ENCODE measurements at places on chromosomes 5 and 9. TPM values are rescaled to one million over a fixed set of nuclear protein-coding genes. Genes with fewer than 3 reads are reported as not detected.

The CCL27 gene
- total RNA-seq: not detected

DNA sequence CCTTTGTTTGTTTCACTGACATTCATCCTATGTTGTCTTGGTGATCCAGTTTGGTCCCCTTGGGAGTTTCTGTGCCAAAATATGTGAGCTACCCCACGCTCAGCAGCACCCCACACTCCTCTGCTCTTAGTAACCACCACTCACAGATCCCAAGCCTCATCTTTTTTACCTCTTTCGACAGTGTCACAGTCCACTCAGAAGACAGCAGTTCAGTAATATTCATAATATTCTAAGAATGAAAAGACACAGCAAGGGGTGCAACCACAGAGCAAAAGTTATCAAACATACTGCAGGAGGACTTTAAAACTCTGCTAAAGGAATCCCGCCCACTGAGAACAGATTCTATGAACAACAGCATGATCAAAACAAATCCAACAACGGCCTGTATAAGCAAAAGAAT lies 28.2 kb downstream of the RNF130 start:
- H3K27me3 ChIP-seq: no peaks in the 10 kb centered on the region
- H3K4me3 ChIP-seq: no peak overlapping the region
- no peak overlapping the region for H3K27ac ChIP-seq
- H3K36me3 ChIP-seq: no peaks in the 10 kb centered on the region

DNA sequence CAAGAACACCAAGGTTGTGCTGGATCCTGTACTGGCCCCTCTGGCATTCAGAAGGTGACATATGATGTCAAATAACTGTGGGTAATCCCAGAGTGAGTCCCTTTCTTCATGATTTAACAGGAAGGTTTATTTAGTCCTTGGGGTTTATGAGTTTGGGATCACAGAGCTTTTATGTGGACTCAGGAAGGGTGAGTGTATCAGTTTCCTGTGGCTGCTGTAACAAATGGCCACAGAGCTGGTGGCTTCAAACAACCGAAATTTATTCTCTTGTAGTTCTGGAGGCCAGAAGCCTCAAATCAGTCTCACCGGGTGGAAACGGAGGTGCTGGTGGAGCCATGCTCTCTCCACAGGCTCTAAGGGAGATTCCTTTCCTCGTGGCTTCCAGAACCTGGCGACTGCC lies 157.7 kb downstream of the MELK start:
- no peak for DNase-seq
- H3K4me3 ChIP-seq: no peak overlapping the region
- H3K27me3 ChIP-seq: no peaks in the 10 kb centered on the region
- no peak overlapping the region for H3K27ac ChIP-seq
- H3K36me3 ChIP-seq: no peaks in the 10 kb centered on the region
- no peaks in the 10 kb centered on the region for H3K4me1 ChIP-seq

GRCh38 chr9:133786907-133787753 lies 49.0 kb upstream of the SARDH start:
- no peaks in the 10 kb centered on the region for H3K4me1 ChIP-seq
- no peaks in the 10 kb centered on the region for H3K27me3 ChIP-seq
- no peak overlapping the region for H3K27ac ChIP-seq
- H3K36me3 ChIP-seq: no peaks in the 10 kb centered on the region

The CCNO gene
- total RNA-seq: 4.3 TPM

The UNC5A gene
- 0.15 TPM for total RNA-seq

The PTCH1 gene
- 6.6 TPM for total RNA-seq

- H3K27ac ChIP-seq: peak overlapping the region; percentile 50
- no peaks in the 10 kb centered on the region for H3K27me3 ChIP-seq
- H3K4me1 ChIP-seq: no peaks in the 10 kb centered on the region
- DNase-seq: no peak
- H3K36me3 ChIP-seq: no peaks in the 10 kb centered on the region
Observed at GRCh38 chr5:149283626-149284480, 12.2 kb downstream of the AFAP1L1 start.

- no peak overlapping the region for H3K4me3 ChIP-seq
- no peak overlapping the region for H3K27ac ChIP-seq
- no peak for DNase-seq
- H3K4me1 ChIP-seq: no peaks in the 10 kb centered on the region
Observed at GRCh38 chr5:96654209-96654608, 8.0 kb upstream of the CAST start.

The WDR38 gene
- not detected for total RNA-seq

DNA sequence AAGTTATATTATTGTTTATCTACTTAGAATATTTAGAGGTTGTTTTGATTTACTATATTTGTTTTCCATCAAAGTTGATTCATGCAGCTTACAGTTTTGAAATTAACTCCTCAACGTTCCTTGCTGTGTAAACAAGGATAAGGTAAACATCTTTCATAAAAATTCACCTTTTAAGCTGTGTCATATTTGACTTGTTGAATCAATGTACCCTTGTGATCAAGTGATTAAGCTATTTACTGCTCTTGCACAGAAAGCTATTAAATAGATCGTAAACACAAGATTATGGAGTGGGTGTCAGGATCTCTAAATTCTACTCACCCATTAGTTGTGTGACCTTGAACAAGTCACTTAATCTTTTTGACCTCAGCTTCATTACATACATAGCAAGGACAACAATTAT lies 2054.0 kb upstream of the NUDT12 start:
- DNase-seq: no peak
- no peak overlapping the region for H3K4me3 ChIP-seq
- H3K27ac ChIP-seq: no peak overlapping the region
- H3K4me1 ChIP-seq: no peaks in the 10 kb centered on the region
- H3K27me3 ChIP-seq: no peaks in the 10 kb centered on the region
- H3K36me3 ChIP-seq: no peaks in the 10 kb centered on the region

- peak overlapping the region; percentile 65 for H3K27ac ChIP-seq
- DNase-seq: peak; percentile 49
- no peaks in the 10 kb centered on the region for H3K36me3 ChIP-seq
- H3K27me3 ChIP-seq: no peaks in the 10 kb centered on the region
- no peak overlapping the region for H3K4me3 ChIP-seq
Observed at GRCh38 chr9:71683598-71684235, 84.6 kb downstream of the CEMIP2 start.

The PCDHB2 gene
- total RNA-seq: 9.8 TPM
